ENCODE measurements at places on chromosomes 6 and 20.

- DNase-seq: no peak
These were observed 1.8 kb downstream of the GJA1 start for GRCh38 chr6:121436960-121437850.

GRCh38 chr6:30156262-30156599 lies 4.8 kb downstream of the TRIM10 start:
- DNase-seq: no peak

- DNase-seq: no peak
These were observed 86.9 kb downstream of the SOBP start for GRCh38 chr6:107576852-107577251.

DNA sequence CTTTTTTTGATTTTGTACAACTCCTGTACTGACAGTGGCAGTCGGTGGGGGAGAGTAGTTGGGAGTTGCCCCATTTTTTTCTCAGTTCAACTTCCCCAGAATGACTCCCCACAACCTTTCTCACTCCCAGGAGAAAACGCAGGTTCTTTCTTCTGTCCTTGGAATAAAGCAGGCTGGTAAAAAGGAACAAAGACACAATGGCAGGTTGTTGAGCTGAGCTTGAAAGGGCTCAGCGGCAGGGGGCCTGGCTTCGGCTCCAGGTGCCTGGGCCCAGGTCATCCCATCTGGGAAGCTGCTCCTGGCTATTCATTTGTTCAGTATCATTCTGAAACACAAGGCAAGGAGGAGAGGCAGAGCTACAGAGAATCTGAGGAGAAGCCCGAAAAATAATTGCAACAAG lies 46.2 kb downstream of the PROKR2 start:
- DNase-seq: no peak

DNA sequence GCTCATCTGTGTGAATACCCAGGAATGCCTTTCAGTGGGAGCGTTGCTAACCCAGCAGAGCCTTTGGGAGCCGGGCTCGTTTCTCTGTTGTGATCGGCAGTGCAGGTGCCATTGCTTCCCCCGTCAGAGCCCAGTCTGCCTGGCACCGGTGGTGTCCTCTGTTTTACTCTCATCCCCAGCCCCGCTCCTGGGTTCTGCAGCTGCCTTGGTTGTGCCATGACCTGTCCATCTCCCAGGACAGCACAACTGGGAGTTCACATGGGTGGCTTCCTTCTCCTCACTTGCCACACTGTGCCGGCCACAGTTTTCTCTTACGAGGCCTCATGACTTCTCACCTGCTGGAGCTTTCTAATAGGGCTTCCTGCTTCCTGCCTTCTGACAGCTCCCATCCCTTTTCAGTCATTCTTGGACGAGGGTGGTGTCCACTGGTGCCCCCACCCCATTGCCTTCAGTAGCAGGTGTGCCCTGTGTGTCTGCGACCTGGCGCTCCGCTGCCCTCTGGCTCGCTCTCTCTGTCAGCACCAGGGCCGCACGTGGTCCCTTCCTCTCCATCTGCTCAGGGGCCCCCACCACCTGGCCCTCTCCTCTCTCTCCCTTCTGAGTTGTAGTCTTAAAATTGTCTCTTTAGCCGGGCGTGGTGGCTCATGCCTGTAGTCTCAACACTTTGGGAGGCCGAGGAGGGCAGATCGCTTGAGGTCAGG lies 110.9 kb downstream of the RPP40 start:
- DNase-seq: no peak

DNA sequence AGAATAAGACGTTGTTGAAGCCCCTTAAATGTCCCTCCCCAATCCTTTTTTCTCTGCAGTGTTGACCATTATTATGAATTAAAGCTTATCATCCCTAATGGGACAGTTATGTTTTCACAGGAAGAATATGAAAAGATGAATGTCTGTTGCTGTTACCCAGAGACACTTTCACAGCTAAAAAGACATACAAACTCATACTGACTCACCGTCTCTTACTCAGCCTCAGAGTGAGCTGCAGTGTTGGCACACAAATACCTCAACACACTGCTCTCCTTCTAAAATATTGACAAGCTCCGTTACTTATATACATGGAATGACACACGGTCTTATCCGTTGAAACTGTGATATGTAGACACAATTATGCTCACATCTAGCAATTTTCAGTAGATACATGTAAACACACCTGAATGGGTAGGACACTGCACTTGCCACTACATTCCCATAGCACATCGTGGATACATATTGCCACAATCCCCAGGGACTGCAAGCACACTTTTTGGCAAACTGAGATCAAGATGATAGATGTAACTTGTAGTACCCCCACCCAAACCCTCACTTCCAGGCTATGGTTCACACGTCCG lies 9.6 kb upstream of the SAPCD1 start:
- no peak for DNase-seq

DNA sequence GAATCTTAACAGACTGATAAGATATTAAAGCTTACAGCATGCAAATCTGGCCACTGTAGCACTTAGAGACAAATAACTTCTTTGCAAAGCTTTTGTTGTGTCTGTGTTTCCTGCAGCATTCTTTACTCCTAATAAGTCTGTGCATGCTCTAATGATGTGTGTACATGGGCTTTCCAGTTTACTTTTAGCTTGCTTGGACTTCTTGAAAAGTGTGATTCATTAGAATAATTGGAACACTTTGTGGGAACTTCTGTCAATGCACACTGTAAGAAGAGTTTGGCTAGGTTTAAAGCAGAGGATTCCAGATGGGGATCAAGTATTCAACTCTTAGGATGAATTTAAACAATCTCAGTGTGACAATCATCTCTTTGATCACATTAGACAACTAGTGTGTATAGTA lies 22.1 kb upstream of the TINAG start:
- no peak for DNase-seq

- DNase-seq: no peak
These were observed 15.7 kb upstream of the MRAP2 start for GRCh38 chr6:84017709-84018452.

DNA sequence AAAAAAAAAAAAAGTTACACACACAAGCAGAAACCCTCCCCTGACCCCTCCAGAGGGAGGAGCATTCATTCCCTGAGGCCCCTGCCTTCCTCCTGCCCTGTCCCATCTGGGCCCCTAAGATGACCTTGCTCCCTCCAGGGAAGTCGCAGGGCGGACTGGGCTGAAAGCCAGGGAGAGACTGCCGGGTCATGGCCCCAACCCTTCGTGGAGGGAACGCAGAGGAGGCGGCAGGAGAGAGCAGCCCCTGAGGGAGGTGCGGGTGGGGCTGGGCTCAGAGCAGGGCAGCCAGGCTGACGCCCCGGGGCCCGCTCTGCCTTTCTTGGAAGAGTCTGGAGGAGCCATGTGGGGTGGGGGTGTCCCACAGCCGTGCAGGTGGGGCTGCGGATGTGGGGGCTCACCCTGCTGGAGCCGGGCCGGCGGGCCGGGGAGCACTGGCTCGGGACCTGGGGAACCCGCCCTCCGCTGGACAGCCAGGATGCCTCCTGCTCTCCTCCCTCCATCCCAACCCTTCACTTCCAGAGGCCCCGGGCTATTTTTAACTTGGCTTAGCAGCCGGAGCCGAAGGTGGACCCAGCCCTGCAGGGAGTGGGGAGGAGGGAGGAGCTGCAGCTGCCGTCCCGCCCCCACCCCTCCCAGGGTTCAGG lies 15.0 kb upstream of the ABHD16B start:
- DNase-seq: no peak

DNA sequence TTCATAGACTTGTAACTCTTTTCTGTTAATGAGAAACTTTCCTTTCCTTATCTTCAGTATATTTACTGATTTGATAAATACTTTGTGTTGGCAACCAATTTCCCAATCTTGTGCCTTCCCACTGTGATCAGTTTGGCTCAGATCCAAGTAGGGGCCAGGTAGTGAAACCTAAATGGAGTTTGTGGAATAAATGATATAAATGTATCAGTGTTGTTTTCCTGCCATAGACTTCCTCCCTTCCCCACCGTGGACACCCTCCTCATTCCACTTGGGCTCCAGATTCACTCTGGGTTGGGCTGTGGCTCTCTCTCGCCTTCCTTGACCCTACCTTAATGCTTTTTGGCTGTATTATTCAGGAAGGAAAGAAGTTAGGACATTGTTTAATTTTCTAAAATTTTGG lies 1.3 kb downstream of the ZKSCAN3 start:
- DNase-seq: no peak

All from stimulated activated CD8-positive, alpha-beta memory T cell treated with anti-CD3 and anti-CD28 coated beads, Interleukin-4, amount 100 ng/mL, for 4 hours (primary cell).